ENCODE measurements at places on chromosomes 2 and 18. TPM values are rescaled to one million over a fixed set of nuclear protein-coding genes. Genes with fewer than 3 reads are reported as not detected.

HNMT gene
- 19.0 TPM for total RNA-seq

DNA sequence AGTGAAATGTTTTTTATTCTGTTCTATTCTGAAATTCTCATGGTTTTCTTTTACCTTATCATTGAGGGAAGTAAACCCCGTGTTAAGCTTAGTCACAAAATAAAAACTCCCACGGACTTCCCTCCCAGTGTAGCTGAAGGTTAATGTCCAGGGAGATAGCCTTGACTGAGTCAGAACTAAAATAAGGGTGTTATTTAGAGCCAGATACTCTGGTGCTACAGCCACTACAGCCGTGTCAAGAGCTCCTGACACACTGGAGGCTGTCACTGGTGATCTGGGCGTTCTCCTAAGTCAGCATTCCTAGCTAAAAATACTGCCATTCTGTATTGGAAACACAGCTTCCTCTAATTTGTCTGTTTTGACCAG is 82.0 kb upstream of the RANBP2 start:
- peak; percentile 74 for DNase-seq

GRCh38 chr18:22318745-22319407 is 98.8 kb downstream of the CTAGE1 start:
- DNase-seq, result peak; percentile 39

- no peak for DNase-seq
Observed at GRCh38 chr2:118689456-118689855, 158.0 kb downstream of the EN1 start.

DNA sequence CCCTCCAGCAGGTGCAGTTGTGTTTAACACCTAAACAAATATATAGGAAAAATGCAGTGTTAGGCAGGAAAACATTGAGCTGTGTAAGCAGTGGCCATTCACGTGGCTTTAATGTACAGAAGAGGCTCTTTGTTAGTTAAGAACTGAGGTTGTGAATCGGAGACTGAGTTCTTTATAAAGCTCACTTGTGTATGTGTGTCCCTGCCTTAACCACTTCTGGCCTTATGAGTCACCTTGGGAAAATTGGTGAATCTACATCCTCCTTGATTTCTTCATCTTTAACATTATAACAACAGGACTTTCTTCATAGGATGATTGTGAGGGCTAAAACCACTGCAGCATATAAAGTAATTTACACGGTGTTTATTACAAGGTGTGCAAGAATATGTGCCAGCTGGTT is 188.4 kb upstream of the TPO start:
- DNase-seq, result no peak

DNA sequence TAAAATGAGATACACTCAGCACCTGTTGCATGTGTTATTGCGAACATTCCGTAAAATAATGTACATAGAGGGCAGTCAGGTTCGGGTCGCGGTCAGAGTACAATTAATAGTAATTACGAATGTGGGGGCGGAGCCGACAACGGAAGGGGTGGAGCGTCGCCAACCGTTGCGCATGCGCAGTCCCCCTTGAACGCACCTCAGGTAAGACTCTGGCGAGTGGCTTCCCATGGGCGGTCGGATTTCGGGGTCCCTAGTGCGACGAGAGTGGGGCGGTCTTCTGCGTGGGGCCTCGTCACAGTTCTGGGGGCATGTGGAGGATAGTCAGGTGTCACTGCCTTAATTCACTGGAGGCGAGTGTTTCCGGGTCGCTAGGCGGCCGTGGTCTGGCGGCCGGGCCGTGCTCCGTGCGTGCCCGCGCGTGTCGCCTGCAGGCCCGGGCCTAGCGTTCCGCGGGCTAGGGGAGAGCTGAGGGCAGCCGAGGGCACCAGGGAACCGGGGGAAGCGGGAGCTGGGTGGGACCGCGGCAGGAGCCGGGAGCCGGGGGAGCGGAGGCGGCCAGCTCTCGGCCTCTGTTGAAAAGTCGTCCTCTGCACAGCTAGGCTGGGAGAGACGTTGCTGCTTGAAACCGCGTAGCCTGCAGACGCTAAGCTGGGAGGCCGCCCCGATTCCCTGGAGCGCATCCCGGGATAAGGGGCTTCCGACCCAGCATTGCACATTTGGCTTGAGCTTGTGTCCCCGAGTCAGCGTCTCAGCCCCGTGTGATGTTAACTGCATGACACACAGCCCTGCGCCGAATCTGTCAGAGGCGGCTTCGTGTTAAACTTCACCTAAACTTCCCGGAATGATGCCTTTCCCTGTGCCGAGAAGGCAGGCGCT is at the start of gene CEBPZOS:
TSS of gene CEBPZOS (plus strand) at position 177 of the 876 bp plus-strand sequence. CDS start 3,209 bp downstream, outside the sequence.
- DNase-seq, result peak; percentile 86
